ENCODE measurements at places on chromosomes 4 and X. TPM values are rescaled to one million over a fixed set of nuclear protein-coding genes. Genes with fewer than 3 reads are reported as not detected.

DNA sequence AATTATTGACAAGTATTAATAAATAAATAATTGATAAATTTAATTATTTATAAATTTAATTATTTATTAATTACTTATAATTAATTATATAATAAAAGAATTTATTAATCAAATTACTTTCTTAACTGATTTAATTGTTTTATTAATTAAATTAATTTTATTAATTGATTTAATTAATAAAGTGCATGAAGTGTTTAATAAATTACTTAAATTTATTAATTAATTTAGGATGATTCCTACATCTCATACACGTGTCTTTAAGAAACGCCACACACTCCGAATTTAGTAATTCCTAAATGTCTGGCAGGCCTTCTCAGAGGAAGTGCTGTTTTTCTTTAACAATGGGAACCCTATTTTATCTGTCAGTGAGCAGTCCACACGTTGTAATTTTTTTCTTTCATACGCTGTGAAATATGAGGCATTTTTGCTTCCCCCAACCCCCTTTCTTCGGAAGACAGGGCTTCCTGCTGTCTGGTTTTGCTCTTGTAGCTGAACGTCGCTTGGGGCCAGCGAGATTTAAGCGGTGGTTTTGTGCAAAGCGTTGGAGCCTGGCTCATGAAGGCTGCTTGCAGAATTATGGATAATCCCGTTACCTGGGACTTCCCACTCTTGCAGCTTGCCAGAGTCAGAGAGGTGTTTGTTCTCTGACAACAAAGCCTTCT, 46.8 kb downstream of the CRLF2 start:
- H3K36me3 ChIP-seq: no peaks in the 10 kb centered on the region
- no peak overlapping the region for H3K4me3 ChIP-seq
- no peaks in the 10 kb centered on the region for H3K4me1 ChIP-seq

DNA sequence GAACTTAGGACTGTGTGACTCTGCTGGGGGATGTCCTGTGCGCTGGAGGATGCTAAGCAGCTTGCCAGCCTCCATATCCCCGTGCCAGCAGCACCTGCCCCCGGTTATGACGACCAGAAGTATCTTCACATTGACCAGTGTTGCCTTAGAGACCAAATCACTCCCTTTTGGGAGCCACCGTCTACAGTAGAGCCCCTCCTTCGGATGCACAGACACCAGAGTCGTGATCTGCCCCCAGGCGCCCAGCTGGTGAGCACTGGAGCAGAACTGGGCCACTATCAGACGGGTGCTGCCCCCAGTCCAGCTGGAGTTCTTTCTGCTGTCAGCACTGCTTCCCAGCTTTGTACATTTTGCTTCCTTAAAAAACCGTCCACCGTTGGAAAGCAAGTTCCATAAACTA, 30.0 kb upstream of the TADA2B start:
- H3K4me3 ChIP-seq: no peak overlapping the region
- H3K4me1 ChIP-seq: no peaks in the 10 kb centered on the region
- no peaks in the 10 kb centered on the region for H3K27me3 ChIP-seq
- H3K36me3 ChIP-seq: peaks cover 17% of the 10 kb centered on the region

- DNase-seq: peak; percentile 86
- H3K4me1 ChIP-seq: peaks cover 5% of the 10 kb centered on the region
- no peaks in the 10 kb centered on the region for H3K36me3 ChIP-seq
- no peaks in the 10 kb centered on the region for H3K27me3 ChIP-seq
- peak overlapping the region; percentile 38 for H3K27ac ChIP-seq
- H3K4me3 ChIP-seq: peak overlapping the region; percentile 77
Observed at GRCh38 chr4:140004549-140004895, 149.5 kb downstream of the MAML3 start.

- no peaks in the 10 kb centered on the region for H3K36me3 ChIP-seq
- H3K4me3 ChIP-seq: no peak overlapping the region
- H3K27me3 ChIP-seq: no peaks in the 10 kb centered on the region
- H3K27ac ChIP-seq: no peak overlapping the region
Observed at GRCh38 chr4:47209833-47210232, 178.5 kb downstream of the GABRB1 start.

DNA sequence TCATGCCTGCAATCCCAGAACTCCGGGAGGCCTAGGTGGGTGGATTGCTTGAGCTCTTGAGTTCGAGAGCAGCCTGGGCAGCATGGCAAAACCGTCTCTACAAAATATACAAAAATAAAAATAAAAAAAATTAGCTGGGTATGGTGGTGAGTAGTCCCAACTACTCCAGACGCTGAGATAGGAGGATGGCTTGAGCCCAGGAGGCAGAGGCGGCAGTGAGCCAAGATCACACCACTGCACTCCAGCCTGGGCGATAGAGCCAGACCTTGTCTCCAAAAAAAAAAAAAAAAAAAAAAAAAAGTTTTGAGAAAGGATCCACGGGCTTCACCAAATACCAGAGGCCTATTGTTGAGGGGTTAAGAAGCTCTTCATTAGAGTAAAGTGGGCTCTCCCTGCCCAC, 8.0 kb downstream of the SUPT20HL2 start:
- no peak overlapping the region for H3K27ac ChIP-seq
- no peaks in the 10 kb centered on the region for H3K4me1 ChIP-seq
- no peak for DNase-seq
- no peaks in the 10 kb centered on the region for H3K27me3 ChIP-seq
- H3K36me3 ChIP-seq: no peaks in the 10 kb centered on the region

DNA sequence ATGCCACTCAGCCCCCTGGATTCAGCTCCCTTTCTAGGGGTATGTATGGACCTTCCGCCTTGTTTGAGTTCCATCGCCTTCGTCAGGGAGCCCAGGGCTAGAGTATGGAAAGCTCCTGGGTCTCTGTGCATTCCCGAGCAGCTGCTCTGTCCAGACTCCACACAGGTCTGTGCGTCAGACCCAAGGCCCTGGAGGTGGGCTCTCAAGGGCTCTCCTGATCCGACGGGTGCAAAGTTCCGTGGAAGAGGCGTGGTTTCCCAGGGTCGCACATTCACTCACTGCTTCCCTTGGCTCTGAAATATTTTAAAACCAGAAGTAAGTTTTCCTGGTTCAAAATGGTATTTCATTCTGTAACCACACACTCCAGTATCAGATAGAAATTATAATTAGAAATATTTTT, 863.2 kb downstream of the TRIML1 start:
- no peaks in the 10 kb centered on the region for H3K27me3 ChIP-seq
- H3K4me1 ChIP-seq: no peaks in the 10 kb centered on the region
- no peak for DNase-seq
- no peaks in the 10 kb centered on the region for H3K36me3 ChIP-seq
- H3K27ac ChIP-seq: no peak overlapping the region
- no peak overlapping the region for H3K4me3 ChIP-seq

- DNase-seq: no peak
- no peaks in the 10 kb centered on the region for H3K4me1 ChIP-seq
- H3K36me3 ChIP-seq: no peaks in the 10 kb centered on the region
- no peak overlapping the region for H3K4me3 ChIP-seq
- no peak overlapping the region for H3K27ac ChIP-seq
Observed at GRCh38 chrX:137651647-137652046, 85.7 kb downstream of the ZIC3 start.

DNA sequence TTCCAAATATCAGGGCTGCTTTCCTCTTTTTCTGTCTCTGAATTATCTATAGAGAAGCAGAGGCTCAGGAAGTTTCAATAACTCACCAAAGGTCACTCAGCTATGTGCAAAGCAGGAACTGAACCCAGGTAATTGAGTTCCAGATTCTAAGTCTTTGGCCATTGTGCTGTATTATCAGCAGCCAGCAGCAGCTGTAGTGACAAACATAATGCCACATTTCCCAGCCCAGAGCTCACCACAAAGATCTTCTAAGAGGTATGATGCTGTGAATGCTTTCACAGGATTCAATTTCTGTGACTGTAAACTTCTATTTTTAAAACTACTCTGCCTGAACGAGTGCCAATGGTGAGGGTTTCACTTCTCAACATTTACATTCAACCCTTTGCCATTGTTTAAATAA, 56.4 kb downstream of the SPOCK3 start:
- no peaks in the 10 kb centered on the region for H3K27me3 ChIP-seq
- H3K4me3 ChIP-seq: no peak overlapping the region
- H3K4me1 ChIP-seq: no peaks in the 10 kb centered on the region

DNA sequence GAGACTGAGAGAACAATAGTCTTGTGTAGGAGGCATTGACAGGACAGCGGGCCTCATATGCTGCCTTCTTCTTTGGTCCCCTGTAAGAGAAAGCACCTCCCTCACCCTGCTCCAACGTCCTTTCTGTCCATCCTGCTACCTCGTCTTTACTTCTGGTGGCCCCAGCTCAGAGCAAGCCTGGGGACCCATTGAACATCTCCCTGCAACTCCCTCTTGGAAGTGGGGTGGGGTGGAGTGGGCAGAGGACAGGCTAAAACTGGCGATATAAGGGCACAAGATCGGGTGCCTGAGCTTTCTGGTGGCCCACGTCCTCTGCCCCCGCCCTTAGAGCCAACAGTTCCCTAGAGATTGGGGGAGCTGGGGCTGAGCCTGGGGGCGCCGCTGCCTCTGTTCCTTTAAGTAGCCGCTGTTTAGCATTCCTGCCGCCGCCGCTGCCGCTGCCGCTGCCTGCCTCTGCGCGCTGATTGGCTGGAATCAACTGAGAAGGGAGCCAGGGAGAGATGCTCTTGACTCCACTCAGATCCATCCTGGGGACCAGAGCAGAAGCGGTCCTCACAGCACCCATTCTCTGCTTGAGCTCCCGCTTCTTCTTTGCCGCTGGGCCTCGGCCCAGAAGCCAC, at the start of gene DLG3:
DLG3 (plus strand) TSS at position 510 of the 620 bp plus-strand sequence. CDS start 367 bp downstream, outside the sequence.
- H3K4me3 ChIP-seq: 0 out of 2 replicates have a peak within 1 kb of the TSS, but pooled peaks have one; percentile 37
- no peaks in the 10 kb centered on the region for H3K4me1 ChIP-seq
- no peaks in the 10 kb centered on the region for H3K27me3 ChIP-seq
- no peaks in the 10 kb centered on the region for H3K36me3 ChIP-seq
- H3K27ac ChIP-seq: no peak within 1 kb of the TSS

DNA sequence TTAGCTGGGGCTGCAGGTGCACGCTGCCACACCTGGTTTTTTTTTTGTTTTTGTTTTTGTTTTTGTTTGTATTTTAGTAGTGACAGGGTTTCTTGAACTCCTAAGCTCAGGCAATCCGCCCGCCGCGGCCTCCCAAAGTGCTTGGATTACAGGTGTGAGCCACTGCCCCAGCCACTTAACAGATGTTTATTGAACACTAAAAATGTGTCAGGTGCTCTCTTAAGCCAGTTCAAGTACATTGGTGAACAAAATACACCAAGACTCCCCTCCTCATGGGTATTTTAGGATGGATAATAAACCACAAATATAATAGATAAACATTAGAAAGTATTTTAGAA, 69.9 kb downstream of the TRAPPC11 start:
- no peak overlapping the region for H3K27ac ChIP-seq
- no peaks in the 10 kb centered on the region for H3K36me3 ChIP-seq
- no peak for DNase-seq
- H3K4me3 ChIP-seq: no peak overlapping the region
- H3K27me3 ChIP-seq: peaks cover 6% of the 10 kb centered on the region

DNA sequence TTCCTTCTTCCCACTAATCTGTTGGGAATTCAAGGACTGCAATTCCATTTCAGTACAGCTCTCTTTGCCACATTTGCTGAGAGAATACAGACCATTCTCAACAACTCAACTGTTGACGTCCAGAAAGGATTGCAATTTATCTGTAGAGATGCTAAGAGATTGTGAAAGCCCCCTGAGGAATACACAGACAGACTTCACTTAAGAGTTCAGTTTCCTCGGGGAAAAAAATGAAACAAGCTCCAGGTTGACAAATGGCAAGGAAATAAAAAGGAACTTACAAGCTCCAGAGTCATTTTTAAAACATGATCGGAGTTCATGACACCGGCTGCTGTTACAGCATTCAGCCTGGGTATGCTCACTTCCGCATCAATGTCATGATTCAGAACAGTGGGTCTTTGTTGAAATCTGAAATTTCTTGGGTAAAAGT, 13.8 kb downstream of the TLR10 start:
- 0 out of 2 replicates have a peak, but pooled peaks cover 4% of the 10 kb centered on the region for H3K4me1 ChIP-seq
- DNase-seq: no peak
- no peak overlapping the region for H3K27ac ChIP-seq
- peaks cover 3% of the 10 kb centered on the region for H3K27me3 ChIP-seq

- H3K4me1 ChIP-seq: no peaks in the 10 kb centered on the region
- H3K27me3 ChIP-seq: no peaks in the 10 kb centered on the region
- no peak overlapping the region for H3K4me3 ChIP-seq
- DNase-seq: no peak
- H3K27ac ChIP-seq: no peak overlapping the region
Observed at GRCh38 chrX:140822184-140822583, 112.6 kb downstream of the LINC00632 start.

DNA sequence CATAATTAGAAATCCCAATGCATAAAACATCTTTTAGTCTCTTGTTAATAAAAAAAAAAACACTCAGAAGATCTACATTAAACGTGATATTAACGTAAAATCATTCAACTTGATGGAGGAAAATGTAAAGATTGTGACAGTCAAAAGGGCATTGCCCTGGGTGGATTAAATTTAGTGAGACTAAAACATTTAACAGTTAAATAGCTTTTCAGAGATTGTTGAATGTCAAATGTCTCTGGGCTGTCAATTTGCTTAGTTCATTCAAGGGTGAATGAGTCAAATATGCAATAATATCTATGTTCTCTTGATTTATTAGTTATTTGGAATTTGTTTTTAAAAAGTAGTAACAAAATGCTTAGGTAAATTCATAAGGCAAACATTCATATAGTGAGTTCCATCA, 836.6 kb upstream of the PCDH10 start:
- no peak overlapping the region for H3K27ac ChIP-seq
- H3K4me3 ChIP-seq: no peak overlapping the region
- DNase-seq: no peak
- H3K4me1 ChIP-seq: no peaks in the 10 kb centered on the region

DNA sequence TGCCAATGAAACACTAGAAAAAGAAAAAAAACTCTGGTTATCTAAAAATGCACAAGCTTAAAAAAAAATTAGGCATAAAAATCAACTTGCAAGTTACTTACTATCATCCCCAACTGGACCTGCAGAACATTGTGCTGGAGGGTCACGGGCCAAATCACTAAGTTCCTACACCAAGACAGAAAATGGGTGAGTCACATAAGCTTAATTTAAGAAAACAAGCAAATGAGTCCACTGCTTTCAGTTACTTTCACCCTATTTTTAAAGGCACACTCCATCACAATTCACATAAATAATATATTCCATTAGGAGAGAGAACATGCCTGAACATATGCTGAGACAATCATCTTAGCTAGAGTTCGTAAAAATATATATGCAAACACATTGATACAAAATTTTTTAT, 17.7 kb downstream of the UBE2D3 start:
- H3K4me3 ChIP-seq: 0 out of 2 replicates have a peak overlapping the region, but pooled peaks have one; percentile 3
- H3K36me3 ChIP-seq: peaks cover 51% of the 10 kb centered on the region
- DNase-seq: peak; percentile 53
- peak overlapping the region; percentile 20 for H3K27ac ChIP-seq

DNA sequence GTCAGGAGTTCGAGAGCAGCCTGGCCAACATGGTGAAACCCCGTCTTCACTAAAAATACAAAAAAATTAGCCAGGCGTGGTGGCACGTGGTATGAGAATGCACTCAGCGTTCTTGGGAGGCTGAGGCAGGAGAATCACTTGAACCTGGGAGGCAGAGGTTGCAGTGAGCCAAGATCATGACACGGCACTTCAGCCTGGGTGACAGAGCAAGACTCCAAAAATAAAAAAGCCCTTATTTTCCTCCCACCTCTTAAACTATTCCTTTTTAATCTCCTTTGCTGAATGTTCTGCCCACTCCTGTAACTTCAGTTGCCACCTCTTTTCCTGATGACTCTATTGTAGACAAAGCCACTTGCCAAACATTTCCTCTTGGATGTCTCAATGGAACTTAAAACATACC, 72.6 kb downstream of the TAF1 start:
- DNase-seq: no peak
- no peaks in the 10 kb centered on the region for H3K4me1 ChIP-seq
- H3K4me3 ChIP-seq: no peak overlapping the region
- no peaks in the 10 kb centered on the region for H3K36me3 ChIP-seq
- H3K27me3 ChIP-seq: no peaks in the 10 kb centered on the region
- no peak overlapping the region for H3K27ac ChIP-seq

PNCK gene
- total RNA-seq: not detected

GRCh38 chr4:112545346-112545745, 29.4 kb upstream of the NEUROG2 start:
- no peak overlapping the region for H3K4me3 ChIP-seq
- H3K4me1 ChIP-seq: peaks cover under 1% of the 10 kb centered on the region
- no peaks in the 10 kb centered on the region for H3K36me3 ChIP-seq
- no peak overlapping the region for H3K27ac ChIP-seq
- no peaks in the 10 kb centered on the region for H3K27me3 ChIP-seq
